ENCODE measurements at places on chromosomes 2 and 18.

- no peak for DNase-seq
Observed at GRCh38 chr2:134019871-134020270, 234.0 kb upstream of the MGAT5 start.

DNA sequence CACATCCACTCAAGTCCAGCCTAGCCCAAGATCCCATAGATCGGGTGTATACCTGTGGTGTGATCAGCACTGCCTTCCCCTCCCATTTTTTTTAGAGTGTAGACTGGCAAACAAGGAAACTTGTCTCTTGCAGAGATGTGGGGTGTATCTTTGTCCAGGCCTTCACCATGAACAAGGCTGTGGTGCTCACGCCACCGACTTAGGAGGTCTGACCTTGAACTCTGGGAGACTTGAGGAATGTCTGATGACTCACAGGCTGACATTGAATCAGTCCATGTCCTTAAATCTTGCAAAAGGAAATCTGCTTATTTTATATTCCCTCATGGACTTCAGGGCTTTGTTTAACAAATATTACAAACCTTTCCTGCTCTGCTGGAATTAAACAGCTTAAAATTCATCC lies 4.5 kb upstream of the CTIF start:
- DNase-seq, result no peak

DNA sequence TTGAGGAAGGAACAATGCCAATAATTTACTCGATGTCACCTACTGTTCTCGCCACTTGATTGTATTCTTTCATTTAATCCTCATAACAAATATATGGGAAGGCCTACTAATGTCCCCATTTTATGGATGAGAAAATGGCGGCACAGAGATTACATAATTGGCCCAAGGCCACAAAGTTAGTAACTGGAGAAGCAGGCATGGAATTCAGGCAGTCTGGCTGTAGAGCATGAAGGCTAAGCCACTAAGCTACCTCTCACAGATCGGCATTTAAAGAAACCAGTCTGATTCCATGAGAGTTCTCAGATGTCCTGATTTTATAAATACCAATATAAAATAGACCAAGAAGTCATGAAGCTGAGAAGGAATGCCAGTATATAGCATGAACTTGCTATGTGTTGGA lies 121.8 kb upstream of the EPAS1 start:
- no peak for DNase-seq

DNA sequence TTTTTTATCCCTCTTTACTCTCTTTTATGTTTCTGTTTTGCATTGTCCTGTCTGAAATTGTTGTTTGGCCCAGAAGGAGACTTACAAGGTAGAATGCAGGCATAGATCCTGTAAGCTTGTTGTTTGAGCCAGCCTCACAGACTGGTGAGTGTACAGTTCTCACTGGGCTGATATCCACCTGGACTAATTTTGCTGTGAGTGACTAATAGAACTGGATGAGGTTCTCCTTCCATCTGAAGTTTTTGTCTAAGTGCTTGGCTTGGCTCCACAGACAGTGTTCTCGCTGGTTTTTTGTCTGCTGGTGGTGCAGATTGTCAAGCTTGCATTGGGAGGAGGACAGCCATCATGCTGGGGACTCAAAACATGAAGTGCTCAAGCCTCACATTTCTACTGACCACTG lies 495.7 kb downstream of the TSN start:
- no peak for DNase-seq

DNA sequence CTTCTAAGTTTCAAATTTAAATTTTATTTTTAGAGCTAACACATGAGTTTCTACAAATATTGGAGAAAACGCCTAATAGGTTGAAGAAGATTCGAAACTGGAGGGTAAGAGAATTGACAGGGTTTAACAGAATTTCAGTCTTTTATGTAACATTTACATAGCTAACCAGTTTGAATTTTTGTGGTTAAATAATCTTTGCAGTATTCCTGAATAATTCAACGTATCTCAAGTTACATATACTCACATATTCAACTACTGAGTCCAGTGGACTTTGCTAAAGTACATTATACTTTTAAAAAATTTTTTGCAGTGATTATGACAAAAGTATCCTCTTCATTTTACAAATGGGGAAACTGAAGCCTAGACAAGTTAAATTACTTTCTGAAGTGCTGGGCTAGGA lies 34.0 kb downstream of the CCNT2 start:
- DNase-seq, result no peak

GRCh38 chr2:162382278-162382677 lies 38.3 kb downstream of the GCA start:
- no peak for DNase-seq

- DNase-seq, result no peak
Observed at GRCh38 chr2:9333591-9334171, 89.6 kb downstream of the ITGB1BP1 start.

DNA sequence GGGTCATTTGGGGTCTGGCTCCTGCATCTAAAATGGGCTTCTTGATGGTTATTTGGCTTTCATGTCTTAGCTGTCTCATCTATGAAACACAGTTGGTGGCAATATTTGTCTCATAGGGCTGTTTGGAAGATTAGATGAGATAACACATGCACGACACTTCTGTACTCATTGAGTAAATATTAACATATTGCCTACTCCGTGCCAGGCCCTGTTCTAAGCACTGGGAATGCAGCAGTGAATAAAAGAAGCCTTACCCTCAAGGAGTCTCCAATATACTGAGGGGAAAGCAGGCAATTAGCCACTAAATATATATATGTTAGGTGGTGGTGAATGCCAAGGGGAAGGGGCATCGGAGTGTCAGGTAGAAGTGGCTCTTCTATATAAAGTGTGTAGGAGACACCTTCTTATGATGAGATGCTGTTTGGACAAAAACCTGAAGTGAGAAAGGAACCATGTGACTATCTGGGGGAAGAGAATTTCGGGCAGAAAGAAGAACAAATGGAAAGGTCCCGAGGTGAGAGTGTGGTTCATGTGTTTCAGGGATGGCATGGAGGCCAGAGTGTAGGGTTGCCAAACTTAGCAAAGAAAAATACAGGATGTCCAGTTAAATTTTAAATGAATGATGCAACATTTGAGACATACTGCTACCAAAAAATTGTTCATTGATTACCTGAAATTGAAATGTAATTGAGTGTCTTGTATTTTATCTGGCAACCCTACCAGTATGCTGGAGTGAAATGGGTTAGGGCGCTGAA lies 11.8 kb downstream of the SLC3A1 start:
- DNase-seq, result no peak
